ENCODE measurements at places on chromosomes 12 and 14.

GRCh38 chr14:67765192-67765834 lies 51.1 kb downstream of the ZFYVE26 start:
- no peak for DNase-seq

DNA sequence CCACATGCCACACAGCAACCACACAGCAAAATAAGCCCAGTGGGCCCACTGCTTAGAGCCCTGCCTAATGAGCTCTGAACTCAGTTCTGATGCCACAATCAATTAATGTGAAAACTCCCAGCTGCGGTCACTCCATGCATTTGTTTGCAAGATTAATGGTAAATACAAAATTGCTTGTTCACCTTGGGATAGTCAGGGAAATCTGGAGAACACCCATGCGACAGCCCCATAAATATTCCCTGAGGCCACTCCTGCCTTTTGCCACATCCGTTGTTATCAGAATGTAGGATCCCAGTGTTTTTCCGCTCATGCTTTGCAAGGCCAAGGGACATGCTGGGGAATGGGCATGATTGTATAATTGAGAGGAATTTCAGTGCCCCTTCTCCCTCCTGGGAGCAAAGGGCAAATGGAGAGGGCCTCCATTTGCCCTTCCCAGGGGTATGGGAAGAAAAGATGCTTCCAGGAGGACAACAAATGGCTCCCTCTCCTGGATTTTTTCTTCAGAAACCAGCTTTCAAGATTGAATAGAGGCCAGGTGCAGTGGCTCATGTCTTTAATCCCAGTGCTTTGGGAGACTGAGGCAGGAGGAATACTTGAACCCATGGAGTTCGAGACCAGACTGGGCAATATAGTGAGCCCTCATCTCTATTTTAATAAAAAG lies 30.8 kb upstream of the CMKLR1 start:
- DNase-seq, result no peak

GRCh38 chr14:56241461-56241860 lies 123.2 kb downstream of the PELI2 start:
- DNase-seq, result no peak

- no peak for DNase-seq
Measured at GRCh38 chr12:94272280-94272679, 123.9 kb downstream of the PLXNC1 start.

DNA sequence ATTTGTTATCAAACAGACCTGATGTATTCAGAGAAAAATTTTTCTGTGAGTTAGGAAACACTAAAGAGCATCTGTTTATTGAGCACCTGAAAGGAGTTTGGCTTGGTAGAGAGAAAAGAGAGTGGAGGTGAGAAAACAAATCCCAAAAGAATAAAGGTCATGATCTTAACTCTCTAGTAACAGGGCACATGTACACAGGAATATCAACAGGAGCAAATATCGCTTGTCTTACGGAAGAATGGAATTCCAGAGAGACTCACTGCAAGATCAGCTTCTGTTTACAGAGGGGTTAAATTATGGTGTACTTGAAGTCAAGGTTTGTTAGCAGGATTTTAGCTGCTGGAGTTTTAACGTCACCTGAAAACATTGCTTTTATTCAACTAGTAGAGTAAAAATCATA lies 78.8 kb downstream of the SPPL3 start:
- no peak for DNase-seq

- DNase-seq, result peak; percentile 91
Measured at GRCh38 chr12:124861492-124861891, 2.2 kb downstream of the SCARB1 start.

Measured in HAP-1 (cell line).